OCI-LY7 (cell line): ENCODE measurements at places on chromosomes 2 and 18. TPM values are rescaled to one million over a fixed set of nuclear protein-coding genes. Genes with fewer than 3 reads are reported as not detected.

The CCL20 gene
- total RNA-seq = not detected in 2 replicates

The GULP1 gene
- total RNA-seq = not detected in 2 replicates

The POU3F3 gene
- total RNA-seq = 3.1 and 3.3 TPM in 2 replicates

GRCh38 chr2:54561010-54561409 lies 104.9 kb downstream of the SPTBN1 start:
- no peak for DNase-seq

- no peak for DNase-seq
Measured at GRCh38 chr2:221810245-221810644, 238.1 kb upstream of the EPHA4 start.

GRCh38 chr2:11852526-11853196 lies 106.2 kb downstream of the LPIN1 start:
- no peak for DNase-seq

DNA sequence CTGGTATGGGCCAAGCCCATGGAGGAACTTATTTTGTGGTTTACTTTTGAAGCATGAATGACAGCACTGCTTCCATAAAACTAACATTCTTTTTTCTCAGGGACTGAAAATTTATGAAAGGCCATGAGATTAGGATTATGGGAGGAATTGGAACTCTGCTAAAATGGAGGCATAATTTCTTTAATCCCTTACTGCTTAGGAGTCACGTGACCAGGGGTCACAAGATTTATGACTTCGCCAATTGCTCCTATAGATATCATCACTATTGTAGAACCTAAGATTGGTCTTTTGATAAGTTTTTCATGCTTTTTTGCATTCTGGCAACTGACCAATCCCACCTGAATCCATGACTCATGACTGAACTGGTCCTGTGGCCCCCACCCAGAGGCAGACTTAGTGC lies 495.7 kb upstream of the VRK2 start:
- no peak for DNase-seq

The HOXD3 gene
- total RNA-seq = not detected in 2 replicates

The PRSS56 gene
- total RNA-seq = not detected in 2 replicates
